ENCODE measurements at places on chromosomes 4 and X.

DNA sequence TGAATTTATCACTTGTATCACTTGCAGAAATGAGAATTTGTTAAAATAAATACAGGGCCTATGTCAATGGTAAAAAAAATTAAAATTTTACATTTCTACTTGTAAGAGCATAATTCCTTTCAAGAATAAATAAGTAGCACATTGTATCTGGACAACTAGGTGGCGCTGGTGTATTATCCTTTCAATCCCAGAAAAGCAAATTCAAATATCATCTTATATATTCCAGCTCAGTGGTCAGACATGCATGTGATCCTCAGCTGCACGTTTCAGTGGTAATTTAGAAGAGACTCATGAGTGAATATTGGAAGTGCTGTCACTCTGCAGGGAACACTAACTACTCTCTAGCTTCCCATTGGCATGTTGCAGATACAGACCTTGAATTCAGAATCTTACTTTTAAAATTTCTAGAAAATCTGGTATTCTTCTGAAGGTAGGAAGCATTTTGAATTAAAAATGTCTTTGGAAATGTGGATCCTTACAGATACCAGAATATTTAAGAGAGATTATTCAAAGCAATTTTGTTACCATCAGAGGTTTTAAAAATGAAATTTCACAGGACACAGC lies 1414.7 kb upstream of the TENM3 start:
- no peak for DNase-seq

DNA sequence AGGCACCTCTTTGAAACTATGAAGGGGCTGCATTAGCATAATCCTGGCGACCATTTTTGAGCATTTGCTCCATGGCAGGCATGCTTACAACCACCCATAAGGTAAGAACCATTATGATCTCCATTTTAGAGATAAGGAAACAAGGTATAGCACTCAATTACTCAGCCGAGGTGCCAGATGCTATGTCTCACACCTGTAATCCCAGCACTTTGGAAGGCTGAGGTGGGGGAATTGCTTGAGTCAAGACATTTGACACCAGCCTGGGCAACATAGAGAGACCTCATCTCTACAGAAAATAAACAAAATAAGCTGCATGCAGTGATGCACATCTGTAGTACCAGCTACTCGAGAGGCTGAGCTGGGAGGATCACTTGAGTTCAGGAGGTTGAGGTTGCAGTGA lies 43.6 kb downstream of the TIGD4 start:
- no peak for DNase-seq

DNA sequence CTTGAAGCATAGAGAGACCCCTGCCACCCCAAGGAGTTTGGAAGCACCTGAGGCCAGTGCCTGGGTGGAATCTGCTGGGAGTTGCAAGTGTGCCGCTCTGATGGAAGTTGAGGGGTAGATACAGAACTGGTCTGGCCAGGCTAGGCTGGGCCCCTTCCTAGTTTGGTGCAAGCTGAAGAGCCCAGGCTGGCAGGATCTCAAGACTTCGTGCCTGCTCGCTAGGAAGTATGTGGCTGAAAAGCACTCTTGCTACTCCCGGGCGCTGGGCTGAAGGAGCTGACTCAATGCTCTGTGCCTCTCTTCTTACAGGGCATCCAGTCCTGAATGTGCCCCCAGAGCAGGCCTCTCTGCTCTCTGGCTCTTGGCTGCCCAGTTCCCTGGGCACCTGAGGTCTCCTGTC lies 51.7 kb upstream of the PJA1 start:
- DNase-seq: no peak

DNA sequence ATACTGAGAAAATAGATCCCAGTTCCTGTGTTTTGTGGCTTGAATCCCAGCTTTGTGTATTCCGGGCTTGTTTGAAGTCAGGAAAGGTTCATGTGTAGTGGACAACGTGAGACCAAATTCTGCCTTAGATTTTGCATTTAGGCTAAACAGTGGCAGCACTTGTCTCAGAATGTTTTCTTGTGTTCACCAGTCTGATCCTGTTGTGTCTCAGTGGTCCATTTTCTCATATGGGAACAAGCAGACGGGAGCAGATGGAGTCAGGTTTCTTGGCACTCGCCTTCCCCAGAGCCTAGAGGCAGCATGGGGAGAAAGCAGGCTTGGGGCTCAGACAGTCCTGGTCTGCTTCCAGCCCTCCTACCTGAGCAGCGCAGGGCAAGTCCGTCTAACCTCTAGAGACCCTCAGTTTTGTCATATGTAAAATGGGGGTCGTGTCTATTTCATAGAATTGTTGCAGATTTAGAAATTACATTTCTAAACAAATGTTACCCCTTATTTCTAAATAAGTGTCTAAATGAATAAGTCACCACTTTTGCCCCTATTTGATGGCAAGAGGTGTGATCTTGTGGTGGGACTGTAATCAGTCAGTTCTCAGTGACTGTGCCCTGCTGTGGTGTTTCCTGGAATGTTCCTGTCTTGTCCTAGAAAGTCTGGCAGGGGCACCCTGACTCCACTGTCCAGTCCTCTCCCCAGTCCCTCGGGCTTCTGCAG lies 28.3 kb upstream of the MSANTD1 start:
- DNase-seq: no peak

DNA sequence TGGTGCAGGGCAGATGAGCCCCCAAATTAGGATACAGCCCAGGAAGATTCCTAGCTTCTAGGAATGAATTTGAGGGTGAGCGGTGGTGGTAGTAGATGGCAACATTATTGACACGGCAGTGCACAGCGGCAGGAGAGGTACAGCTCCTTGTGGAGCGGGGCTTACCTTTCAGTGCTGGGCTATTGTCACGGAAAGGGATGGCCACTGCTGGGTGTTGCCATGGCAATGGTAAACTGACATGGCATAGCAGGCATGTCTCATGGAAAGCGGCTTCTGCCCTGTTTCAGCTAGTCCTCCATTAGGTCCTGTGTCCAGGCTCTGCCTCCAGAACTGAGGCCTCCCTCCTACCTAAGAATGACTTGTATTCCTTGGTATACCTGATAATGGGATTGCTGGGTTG lies 81.8 kb upstream of the WDR1 start:
- DNase-seq: no peak

GRCh38 chrX:51459125-51459524 lies 37.3 kb downstream of the NUDT11 start:
- DNase-seq: no peak

- DNase-seq: no peak
These were observed 368.1 kb upstream of the NOCT start for GRCh38 chr4:138647433-138647832.

- DNase-seq: no peak
These were observed 235.7 kb upstream of the LDB2 start for GRCh38 chr4:17134100-17134499.

GRCh38 chr4:113316879-113317278 lies 267.4 kb downstream of the ANK2 start:
- no peak for DNase-seq

GRCh38 chr4:7744142-7744804 lies 195.4 kb downstream of the AFAP1 start:
- DNase-seq: no peak

DNA sequence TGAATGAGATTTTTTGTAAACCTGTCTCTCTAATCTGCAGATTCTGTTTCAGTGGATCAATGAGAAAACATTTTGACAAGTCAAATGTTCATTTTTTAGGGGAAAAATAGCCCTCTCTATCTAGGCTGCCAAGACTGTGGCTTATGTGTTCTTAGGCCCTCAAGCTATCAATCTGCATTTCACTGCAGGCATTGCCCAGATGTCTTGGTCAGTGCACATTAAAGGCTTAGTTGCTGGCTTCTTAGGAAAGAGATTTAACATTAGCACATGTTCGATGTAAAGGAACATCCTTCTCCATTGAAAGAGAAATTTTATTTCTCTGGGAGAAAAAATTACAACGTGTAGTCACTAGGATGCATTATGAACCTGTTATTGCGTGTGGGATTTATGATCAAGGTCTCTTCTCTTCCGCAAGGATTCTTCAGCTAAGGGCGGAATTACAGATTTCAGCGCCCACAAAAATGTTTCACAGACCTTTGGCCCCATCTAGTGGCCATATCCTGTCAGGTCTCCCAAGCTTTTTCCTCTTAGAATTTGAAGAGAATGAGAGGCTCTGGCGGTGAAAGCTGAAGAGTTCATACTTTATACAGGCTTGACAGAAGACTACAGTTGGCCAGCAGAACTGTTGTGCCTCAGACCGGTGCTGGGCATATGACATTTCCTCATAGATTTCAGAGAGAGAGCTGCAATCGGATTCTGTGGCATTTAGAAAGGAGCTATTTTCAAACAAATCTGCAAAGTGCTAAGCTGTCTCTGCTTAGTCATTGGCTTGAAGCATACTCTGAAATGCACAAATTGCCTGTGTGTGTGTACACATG lies 144.6 kb upstream of the NOCT start:
- no peak for DNase-seq

GRCh38 chr4:185774845-185775680 lies 36.9 kb downstream of the SORBS2 start:
- no peak for DNase-seq

GRCh38 chrX:10112510-10112909 lies 44.3 kb upstream of the CLCN4 start:
- no peak for DNase-seq

- DNase-seq: no peak
These were observed 9.6 kb downstream of the CA5B start for GRCh38 chrX:15747626-15748173.

GRCh38 chr4:155164718-155165117 lies 43.7 kb upstream of the NPY2R start:
- no peak for DNase-seq

- peak; percentile 57 for DNase-seq
These were observed at the start of gene LSM6 for GRCh38 chr4:146175541-146176453. LSM6 (plus strand) TSS chr4:146175718; CDS start chr4:146182922, 7,204 bp downstream.

- DNase-seq: no peak
These were observed 240.7 kb downstream of the IQCM start for GRCh38 chr4:149574971-149575370.

DNA sequence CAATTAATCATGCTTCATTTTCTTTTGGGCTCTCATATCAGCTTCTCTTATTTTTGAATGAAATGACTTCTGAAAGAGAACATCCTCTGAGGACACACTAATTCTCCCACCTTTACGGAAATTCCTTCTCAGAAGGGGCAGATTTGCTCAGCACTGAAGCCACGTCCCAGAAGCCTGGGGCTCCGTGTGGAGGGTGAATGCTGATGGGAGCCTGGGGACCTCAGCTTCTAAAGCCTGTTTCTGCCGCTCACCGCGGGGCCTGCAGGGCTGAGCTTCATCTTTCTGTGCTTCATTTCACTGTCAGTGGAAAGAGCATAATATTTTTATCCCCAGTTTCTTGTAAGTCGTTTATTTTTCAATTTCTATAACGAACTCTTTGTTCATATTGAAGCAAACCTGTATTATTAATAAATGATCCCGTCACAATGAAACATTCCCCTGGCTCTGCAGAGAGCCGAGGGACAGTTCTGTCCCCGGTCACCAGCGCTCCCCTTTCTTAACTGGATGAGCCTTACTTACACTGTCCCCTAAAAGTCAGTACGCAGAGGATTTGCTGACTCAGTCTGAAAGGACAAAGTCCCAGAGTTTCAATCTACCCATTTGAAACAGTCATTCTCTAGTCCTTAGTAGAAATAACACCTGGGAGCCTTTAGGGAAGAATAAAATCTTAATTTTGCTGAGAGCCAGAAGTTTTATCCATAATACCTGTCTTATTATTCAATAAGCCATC lies 364.6 kb upstream of the FAT1 start:
- DNase-seq: no peak

- no peak for DNase-seq
These were observed 771.7 kb upstream of the PCDH7 start for GRCh38 chr4:29948451-29948850.

DNA sequence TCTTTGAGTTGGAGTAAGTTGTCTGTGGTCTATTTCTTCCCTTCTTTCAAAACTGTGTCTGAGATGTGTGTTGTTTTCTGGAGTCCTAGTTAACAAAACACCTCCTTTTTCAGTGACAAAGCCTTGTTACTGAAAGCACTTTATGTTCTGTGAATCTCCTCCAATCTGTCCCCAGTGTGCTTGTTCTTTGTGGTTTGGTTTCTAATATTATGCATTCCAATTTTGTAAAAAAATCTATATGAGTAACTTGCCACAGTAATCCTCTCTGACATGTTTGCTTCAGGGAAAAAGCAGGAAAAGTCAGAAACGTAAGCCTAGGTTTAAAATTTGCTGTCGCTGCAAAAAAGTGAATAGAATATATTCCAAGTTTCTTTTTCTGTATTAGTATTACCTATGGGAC lies 12.4 kb downstream of the PRRG1 start:
- DNase-seq: no peak

DNA sequence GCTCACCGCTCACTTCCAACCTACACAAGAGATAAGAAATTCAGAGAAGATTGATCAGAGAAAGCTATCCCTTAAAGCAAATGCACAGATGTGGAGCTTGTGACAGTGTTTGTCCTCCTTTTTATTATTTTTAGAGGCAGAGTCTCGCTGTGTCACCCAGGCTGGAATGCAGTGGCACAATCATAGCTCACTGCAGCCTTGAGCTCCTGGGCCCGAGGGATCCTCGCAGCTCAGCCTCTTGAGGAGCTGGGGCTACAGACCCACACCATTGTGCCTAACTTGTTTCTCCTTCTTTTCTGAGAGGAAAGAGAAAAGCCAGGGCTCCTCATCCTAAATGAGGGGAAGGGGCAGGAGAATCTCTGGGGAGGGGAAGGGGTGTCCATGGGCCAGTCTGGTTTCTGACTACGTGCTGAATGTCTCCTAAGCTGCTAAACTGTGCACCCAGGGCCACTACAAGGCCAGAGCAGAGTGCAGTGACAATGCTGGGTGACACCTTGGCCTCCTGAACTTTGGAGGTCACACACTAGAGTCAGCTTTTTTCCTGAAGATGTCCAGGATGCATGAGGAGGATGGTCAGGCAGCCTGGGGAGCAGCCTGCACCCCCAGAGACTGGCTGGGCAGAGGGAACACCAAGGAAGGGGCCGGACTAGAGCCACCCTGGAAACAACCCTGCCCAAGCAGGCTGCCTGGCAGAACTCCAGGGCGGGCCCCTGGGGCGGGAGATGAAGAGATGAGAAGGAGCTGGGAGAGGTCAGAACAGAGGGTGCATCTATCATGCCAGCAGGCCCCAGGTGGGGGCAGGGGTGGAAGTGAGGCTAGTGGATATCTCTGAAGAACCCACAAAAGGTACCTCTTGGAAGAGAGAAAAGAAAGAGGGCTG lies 55.5 kb upstream of the PROM1 start:
- DNase-seq: no peak

DNA sequence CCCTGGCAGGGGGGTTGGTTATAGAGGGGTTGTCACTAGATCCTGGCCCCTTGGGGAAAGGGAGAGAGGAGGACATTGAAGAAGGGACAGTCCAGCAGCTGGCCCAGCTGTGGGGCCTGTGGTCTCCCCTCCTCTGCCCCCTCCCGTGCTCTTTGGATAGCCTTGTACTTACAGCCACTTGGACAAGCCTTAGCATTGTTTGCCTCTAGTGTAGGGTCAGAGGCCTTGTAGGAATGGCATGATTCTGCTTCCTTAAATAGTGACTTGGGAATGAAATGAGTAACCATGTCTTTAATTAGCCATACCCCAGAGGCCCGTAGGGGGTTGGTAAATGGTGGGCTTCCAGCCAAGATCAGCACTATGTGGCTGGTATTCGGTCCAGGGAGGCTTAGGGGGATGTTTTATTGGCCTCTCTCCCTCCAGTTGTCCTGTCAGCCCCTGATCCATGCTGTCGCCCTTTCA lies 230.6 kb downstream of the PTTG2 start:
- no peak for DNase-seq
